ENCODE measurements at places on chromosomes 13 and 19.

DNA sequence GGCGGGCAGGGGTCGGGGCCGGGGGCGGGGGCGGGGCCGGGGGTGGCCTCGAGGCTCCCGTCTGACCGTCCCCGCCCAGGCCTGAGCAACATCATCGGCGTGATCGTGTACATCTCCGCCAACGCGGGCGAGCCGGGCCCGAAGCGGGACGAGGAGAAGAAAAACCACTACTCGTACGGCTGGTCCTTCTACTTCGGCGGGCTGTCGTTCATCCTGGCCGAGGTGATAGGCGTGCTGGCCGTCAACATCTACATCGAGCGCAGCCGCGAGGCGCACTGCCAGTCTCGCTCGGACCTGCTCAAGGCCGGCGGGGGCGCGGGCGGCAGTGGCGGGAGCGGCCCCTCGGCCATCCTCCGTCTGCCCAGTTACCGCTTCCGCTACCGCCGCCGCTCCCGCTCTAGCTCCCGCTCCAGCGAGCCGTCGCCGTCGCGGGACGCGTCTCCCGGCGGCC, 9.4 kb upstream of the CACNG6 start:
- DNase-seq: no peak

DNA sequence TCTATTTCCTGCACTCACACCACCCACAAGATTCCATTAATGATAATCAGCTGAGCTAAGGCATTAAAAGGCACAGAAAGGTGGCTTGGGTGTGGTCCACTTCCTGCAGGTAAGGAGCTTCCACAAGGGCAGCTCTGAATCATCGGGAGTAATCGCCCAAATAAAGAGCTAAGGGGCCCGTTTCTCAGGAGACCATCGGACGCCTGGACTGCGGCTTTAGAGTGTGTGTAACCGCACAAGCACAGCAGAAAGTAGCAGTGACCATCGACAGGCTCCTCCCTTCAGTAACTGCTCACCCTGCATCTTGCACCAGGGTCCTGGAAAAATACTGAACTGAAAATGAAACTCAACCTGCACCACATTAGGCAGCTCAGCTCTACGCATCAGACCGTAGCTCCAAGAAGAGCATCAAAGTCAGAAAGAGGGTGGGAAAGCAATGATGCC, 6.0 kb downstream of the STK24 start:
- DNase-seq: peak; percentile 80

GRCh38 chr19:14571695-14572490, at the start of gene NDUFB7:
TSS of gene NDUFB7 (minus strand) at chr19:14572066. CDS start at chr19:14572000, 66 bp downstream.
- peak; percentile 91 for DNase-seq

- DNase-seq: no peak
Observed at GRCh38 chr19:42475366-42475765, 32.6 kb upstream of the CXCL17 start.

- no peak for DNase-seq
Observed at GRCh38 chr13:113186061-113186900, 22.2 kb downstream of the PCID2 start.

DNA sequence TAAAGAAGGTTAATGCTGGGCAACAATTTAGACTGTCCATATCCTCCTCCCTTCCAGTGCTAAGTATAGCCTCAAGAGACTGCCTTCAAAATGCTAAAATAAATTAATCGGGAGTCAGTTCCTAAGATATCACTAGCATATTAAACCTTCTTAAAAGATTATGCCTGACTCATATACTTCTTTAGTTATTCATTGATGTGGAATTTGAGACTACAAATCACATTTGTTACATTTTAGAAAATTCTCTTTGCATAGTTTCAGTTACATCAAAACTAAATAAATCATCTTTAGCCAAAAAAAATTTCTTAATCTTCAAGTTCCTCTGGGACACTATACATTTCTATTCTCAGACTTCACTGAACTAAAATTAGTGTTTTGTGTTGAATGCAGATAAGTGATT, 769.1 kb downstream of the PCDH9 start:
- DNase-seq: no peak

- DNase-seq: no peak
Observed at GRCh38 chr19:8569066-8569771, 8.0 kb downstream of the MYO1F start.

DNA sequence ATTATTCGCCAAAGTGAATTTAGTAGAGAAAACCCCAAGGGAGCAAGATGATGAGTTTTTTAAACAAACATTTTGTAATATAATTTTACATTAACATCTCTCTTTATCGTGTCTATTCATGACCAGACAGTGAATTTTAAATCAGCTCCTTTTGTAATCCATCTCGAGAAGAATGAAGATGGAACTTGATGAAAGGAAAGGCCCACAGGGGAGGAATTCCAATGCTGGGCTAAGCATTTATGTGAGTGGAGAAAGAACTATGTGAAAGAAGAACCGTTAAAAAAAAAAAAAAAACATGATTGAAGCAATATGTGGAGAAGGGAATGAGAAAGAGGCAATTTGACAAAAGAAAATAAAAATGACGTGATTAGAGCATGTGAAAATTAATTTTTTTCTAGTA, 170.6 kb downstream of the KCTD12 start:
- DNase-seq: no peak

- no peak for DNase-seq
Observed at GRCh38 chr13:24207841-24208667, 47.5 kb downstream of the SPATA13 start.

DNA sequence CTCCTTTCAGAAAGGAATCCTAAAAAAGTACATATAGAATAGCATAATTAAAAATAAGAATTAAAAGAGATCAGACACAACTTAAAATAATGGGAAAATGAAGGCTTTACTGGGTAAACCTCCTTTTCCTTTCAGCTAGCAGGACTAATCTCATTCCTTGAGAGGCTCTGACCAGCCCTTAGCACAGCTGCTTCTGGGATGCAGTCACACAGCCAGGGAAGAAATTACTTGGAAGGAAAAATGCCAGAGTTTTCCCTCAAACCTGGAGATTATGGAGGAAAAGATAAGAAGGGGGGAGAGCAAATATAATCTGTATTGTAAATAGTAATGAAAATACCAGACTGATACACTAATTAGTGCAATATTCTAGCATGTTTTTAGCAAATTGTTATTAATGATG, 91.8 kb downstream of the LRCH1 start:
- no peak for DNase-seq

DNA sequence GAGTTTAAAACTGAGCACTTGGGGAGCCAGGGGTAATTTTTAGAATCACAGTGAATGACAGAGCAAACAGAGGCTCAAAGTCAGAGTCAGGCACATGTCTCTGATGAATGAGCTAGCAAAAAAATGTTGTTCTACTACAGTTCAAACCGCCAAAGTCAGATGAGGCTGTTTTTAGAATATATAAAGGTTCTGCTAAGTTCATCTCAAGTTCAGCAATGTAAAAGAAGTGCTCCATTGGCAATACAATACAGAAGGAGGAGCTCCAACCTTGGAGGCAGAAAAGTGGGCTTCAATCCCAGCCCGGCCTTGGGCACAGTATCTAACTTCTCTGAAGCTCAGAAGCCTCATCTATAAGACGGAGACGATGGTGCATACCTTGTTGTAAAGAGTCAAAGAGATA, 70.1 kb upstream of the IPO5 start:
- DNase-seq: no peak

DNA sequence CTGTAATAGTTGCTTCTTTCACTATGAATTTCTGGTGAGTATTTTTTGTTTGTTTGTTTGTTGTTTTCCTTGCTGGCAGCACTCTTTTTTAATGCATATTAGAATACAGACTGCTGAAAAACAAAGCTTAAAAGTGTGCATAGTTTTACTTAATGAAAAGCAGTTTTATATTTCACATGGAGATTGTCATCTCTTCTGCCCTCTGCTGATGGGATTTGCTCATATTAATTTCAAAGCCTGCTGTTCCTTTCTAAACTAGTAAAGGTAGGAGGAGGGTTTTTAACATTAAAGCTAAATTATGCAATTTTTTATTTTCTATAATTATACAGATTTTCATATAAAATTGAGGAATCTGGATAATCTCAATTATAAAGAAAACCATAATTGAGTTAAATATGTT, 692.6 kb upstream of the SLITRK1 start:
- no peak for DNase-seq

DNA sequence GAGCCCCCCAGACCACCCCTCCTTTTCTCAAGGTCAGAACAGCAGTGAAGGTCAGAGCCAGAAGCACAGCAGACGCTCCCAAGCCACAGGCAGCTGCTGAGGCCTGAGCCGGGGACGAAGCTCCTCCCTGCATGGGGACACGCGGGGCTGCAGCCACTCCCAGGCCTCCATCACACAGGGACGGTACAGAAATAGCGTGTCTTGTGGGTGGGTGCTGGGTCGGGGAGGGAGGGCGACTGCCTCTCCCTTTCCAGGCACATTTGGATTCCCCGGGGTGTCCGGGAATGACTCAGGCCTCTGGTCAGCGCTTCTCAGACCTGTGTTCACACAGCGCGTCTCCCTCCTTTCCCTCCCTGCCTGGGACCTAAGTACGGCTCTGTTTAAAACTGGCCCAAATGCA, 33.2 kb downstream of the RASA3 start:
- no peak for DNase-seq

GRCh38 chr19:3945838-3946237, 13.0 kb downstream of the NMRK2 start:
- DNase-seq: no peak

DNA sequence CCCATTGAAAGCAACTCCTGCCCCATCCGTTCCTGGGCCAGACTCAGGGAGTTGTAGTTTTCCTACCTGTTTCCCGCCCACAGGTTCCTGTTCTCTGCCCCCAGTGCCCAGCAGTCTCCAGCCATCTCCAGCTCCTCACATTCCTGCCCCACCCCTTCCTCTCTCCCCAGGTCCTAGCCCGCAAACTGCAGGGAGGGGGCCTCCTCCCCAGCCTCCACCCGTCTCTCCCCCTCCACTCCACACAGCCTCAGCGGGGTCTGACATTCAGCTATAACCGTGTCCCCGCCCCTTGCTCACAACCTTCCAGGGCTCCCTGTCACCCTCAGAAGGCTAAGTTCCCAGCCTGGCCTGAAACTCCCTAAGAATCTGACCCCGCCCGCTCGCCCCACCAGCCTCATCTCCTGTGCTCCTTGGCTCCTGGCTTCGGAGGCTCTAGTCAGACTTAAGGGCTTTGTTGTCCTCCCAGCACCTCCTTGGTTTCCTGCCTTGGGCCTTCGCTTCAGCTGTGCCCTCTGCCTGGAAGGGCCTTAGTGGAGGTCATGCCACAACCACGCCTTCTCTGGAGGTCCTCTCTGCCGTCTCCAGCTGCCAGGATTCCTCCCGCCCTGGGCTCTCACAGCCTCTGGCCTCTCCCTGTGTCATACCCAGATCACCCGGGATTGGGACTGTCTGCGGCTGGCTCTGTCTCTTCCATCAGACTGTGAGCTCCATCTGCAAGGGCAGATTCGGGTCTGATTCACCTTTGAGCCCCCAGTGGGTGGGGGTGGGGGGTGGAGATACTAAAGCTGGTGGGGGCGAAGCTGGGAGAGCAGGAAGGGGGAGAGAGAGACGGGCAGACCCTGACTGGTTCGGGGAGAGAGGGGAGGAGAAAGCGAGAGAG, 5.1 kb upstream of the SPACA6 start:
- no peak for DNase-seq
